Omental fat pad (tissue), 4 donors: ENCODE measurements at places on chromosomes 5 and 9. TPM values are rescaled to one million over a fixed set of nuclear protein-coding genes. Genes with fewer than 3 reads are reported as not detected.

- no peak for DNase-seq
Measured at GRCh38 chr5:88398316-88398715, 129.7 kb upstream of the TMEM161B start.

Gene MARCOL
- not detected for total RNA-seq

Gene EIF4E1B
- total RNA-seq = not detected

DNA sequence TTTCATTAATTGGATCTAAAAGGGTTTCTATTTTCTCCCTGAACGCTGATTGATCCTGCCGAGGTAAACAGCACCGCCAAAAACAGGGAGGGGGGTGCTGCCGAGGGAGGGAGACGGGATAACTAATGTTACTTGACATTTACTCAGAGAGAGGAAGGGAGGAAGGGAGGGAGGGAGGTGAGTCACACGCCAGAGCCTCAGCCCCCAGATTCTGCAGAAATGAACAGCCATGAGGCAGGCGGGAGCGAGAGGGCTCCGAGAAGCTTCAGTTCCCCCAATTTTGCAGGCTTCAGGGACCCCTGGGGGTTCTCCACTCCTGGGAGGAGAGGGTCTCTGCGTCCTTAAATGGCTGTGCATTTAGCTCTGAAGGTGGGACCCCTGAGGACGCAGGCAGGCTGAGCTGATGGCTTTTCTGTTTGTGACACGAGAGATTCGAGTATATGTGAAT is 59.1 kb upstream of the IER5L start:
- DNase-seq = no peak

DNA sequence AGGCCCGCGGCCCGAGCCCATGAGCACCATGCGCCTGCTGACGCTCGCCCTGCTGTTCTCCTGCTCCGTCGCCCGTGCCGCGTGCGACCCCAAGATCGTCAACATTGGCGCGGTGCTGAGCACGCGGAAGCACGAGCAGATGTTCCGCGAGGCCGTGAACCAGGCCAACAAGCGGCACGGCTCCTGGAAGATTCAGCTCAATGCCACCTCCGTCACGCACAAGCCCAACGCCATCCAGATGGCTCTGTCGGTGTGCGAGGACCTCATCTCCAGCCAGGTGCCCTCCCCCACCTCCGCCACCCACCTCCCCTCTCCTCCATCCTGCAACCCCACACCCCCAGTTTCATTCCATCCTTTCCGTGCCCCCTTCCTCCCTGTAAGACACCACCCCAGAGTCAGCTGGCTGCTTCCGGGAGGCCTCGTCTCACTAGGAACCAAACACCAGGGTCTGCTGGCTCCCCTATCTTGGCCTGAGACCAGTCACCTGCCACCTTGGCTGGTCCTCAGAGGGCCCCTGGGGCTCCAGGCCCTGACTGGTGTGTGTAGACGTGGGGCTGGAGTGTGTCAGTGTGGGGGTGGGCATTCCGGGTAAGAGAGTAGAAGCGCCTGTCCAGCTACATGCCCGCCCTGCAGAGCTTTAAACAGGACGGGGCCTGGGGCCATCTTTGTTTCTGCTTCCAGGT is 655 bp downstream of the GRIN1 start:
- DNase-seq = no peak

- no peak for DNase-seq
Measured at GRCh38 chr5:178532666-178533065, 57.5 kb downstream of the COL23A1 start.

Gene ARL10
- 12.1 TPM for total RNA-seq

GRCh38 chr5:160108124-160108523 is 11.1 kb downstream of the PWWP2A start:
- DNase-seq = no peak

GRCh38 chr9:106092083-106092482 is 397.7 kb downstream of the TMEM38B start:
- no peak for DNase-seq

- no peak for DNase-seq
Measured at GRCh38 chr9:102767076-102767475, 228.1 kb upstream of the CYLC2 start.

- no peak for DNase-seq
Measured at GRCh38 chr5:145502906-145503305, 332.2 kb downstream of the PRELID2 start.

GRCh38 chr9:126587187-126588185 is 26.2 kb upstream of the LMX1B start:
- DNase-seq = no peak

GRCh38 chr5:32261198-32261597 is 51.5 kb downstream of the MTMR12 start:
- no peak for DNase-seq

Gene PKD2L2
- total RNA-seq = not detected

- no peak for DNase-seq
Measured at GRCh38 chr9:96818533-96818932, 35.8 kb downstream of the ZNF782 start.

- DNase-seq = no peak
Measured at GRCh38 chr9:98690686-98691085, 18.0 kb downstream of the GABBR2 start.

DNA sequence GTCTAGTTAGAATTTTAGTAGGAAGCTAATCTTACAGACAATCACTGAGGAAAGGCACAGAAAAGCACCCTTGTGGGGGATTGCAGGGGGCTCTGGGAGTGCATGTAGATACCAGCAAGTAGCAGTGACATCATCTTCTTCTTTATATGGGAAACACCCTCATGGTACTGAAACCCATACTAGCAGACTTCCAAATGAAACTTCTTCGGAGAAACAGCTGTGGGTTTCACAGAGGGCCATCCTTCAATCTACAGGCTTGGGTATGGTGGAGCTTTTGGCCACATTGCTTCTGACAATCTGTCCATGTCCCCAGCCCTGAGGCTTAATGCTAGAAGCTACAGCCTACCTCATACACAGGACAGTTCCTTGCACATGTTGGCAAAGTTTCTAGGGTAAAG is 165.2 kb upstream of the NFIB start:
- DNase-seq = no peak

GRCh38 chr9:27088981-27089380 is 20.0 kb upstream of the TEK start:
- no peak for DNase-seq

Gene C9
- total RNA-seq = 1.1 TPM

DNA sequence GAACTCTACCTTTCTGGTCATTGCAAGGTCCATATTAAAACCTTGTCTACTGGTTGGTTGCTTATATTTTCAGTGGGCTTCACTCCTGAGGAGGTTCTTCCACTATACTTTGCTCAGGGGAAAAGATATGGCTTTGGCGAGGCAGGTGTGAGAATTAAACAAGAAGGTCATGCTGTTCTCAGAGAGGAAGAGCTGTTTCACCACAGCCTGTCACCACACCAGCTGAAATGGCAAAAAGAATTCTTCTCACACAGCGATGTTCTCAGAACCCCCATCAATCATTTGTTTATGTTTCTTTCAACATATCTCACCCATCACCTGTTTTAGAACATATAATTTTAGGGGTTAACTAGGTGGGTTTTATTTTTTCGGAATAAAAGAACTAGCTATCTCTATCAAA is 38.6 kb downstream of the CAPSL start:
- no peak for DNase-seq

DNA sequence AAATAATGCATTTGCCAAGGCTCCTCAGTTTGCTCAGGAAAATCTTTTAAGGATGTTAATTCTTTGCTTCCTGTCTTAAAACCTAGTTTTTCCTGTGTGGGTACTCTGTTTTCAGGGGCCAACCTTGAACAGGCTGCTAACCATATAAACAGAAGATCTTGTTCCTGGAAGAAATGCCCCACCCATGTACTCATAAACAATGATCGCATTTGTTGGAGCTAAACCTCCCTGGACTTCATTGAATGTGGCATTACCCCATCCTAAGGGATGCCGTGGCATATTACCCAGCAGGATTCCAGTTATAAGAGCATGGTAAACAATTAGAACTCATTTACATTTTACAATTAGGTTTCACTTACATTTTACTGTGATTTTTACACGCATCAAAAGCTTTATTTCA is 436.0 kb downstream of the ZNF608 start:
- no peak for DNase-seq

- DNase-seq = no peak
Measured at GRCh38 chr5:124372457-124372856, 374.0 kb downstream of the ZNF608 start.

Gene SLC4A9
- total RNA-seq = 0.19 TPM

DNA sequence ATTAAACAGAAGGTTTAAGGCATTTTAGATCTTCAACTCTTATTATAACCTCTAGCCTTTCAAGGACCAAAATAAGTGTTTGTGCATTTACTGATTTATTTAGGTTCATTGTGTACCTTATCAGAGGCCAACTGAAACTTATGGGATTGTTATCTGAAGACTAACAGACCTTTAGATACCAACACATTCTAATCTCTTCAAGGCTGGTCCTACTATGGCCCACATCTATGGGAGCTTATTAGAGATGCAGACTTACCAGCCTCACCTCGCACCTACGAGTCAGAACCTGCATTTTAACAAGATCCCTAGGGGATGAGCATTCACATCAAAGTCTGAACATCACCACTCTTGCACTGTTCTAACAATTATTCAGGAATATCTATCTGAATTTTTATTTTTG is 1.9 kb downstream of the IARS1 start:
- no peak for DNase-seq

Gene CDKN2A
- 0.93 TPM for total RNA-seq

Gene TLX3
- not detected for total RNA-seq

Gene CACNA1B
- total RNA-seq = not detected

DNA sequence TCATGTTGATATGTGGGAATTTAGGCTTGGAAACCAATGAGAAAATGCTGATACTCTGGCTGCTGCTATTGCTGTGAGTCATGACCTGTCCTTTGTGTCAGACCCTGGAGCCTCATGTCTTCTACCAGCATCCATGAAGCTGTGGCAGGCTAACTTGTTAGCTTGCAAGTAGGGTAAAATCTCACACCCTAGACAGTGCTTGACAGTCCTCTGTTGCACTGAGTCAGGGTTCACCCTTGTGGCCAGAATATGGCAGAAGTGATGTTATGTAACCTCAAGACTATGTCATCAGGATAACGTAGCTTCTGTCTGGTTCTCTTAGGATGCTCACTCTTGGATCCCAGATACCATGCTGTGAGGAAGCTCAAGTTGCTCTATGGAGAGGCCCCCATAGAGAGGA is 110.8 kb downstream of the LHX2 start:
- no peak for DNase-seq

GRCh38 chr9:6123416-6123815 is 92.2 kb upstream of the IL33 start:
- no peak for DNase-seq

- DNase-seq = no peak
Measured at GRCh38 chr5:13359344-13359743, 585.1 kb downstream of the DNAH5 start.

- DNase-seq = no peak
Measured at GRCh38 chr9:90007516-90008440, 403.0 kb downstream of the GADD45G start.

- no peak for DNase-seq
Measured at GRCh38 chr9:106102821-106103220, 408.5 kb downstream of the TMEM38B start.

- no peak for DNase-seq
Measured at GRCh38 chr5:6767481-6768063, 54.3 kb downstream of the TENT4A start.

GRCh38 chr5:38286002-38286401 is 27.6 kb downstream of the EGFLAM start:
- no peak for DNase-seq

DNA sequence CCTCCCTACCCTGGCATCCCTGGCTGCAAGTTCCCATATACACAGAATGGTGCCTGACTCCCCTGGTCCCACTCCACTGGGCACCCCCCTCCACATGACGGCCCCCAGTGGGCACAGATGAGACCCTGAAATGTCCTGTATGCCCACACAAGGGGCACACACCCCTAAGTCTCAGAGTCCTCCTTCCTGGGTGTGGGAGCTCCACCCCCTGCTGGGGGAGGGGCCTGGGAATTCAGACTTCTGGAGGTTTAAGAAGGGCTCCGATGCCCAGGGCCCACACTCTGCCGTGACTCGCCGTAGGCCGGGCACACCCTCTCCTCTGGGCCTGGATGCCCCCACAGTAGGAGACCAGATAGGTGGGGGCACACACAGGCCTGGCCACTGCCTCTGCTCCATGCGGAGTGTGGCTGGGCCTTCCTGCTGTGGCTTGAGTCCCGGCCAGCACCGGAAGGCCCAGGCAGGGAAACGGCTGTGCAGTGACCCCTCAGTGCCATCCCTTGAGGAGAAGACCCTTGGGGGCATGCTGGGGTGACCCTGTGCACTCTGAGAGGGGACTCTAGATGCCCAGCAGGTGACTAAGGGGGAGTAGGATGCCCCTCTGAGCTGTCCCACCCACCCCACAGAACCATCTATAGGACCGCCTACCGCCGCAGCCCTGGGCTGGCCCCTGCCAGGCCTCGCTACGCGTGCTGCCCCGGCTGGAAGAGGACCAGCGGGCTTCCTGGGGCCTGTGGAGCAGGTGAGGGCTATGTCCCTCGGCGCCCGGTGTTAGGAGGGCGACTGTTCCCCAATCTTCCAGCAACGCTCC is 6.5 kb downstream of the EGFL7 start:
- DNase-seq = no peak

- DNase-seq = no peak
Measured at GRCh38 chr5:149211566-149211965, 60.1 kb upstream of the AFAP1L1 start.

DNA sequence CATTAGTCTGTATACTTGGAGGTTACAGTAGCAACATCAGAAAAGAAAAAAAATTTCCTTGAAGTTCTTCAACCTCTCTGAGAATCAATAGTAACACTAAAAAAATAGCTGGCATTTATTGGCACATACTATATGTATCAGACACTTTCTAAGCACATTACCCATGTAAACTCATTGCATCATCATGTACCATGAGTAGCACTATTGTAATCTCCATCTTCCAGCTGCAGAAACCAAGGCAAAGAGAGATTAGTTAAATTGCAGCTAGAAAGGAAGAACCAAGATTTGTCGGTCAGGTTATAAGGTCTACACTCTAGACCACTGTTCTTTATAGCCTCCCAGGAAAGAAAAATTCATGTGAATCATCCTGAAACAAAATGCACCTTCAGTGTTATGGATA is 31.4 kb upstream of the RAB3C start:
- DNase-seq = no peak

Gene PROB1
- total RNA-seq = 1.4 TPM
